ENCODE measurements at places on chromosomes 3 and 15.

DNA sequence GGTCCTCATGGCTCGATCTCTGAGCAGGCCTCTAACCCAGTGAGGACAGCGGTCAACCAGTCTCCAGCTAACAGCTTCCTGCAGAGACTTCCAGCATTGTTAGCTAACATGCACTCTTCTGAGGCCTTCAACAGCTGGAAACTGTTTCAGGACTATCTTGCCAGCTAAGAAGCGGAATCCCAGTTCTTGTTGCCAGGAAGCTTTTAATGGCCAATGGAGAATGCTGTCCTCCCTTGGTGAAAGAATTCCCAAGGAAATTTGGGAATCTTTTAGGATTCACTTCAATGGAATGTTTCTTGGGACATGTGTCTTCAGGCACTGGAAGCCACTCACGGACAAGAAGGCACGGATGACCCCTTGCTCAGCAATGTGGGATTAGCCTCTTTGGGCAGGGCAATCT, 91.7 kb downstream of the CEMIP start:
- no peak for DNase-seq

DNA sequence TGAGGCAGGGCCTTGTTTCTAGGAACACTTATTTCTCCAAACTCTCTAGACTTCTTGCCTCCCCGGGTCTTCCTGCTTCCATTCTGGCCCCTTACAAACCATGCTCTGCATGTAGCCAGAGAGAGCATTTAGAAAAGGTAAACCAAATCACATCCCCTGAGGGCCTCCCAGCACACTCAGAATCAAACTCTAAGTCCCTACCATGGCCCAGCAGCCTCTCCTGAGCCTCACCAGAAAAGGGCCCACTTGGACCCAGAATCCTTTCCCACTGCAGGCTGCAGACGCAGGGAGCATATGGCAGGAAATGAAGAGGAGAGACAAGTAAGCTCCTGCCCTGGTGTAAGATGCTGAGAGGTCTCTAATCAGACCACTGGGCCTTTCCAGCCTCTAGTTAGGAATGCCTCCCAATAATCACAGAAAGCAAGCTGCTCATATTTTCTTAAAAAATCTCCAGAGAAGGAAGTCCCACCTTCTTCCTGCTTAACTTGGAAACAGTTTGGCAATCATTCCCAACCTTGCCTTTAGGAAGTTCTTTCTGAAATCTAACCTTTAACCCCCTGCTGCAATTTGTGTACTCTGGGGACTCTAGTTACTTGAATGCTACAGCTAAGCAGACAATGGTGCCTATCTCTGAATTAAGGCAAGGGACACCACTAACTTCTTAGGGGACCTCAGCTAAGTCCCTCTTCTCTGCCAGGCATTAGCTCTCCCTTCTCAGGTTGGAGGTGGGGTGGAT, 4.2 kb downstream of the AMOTL2 start:
- DNase-seq = no peak

DNA sequence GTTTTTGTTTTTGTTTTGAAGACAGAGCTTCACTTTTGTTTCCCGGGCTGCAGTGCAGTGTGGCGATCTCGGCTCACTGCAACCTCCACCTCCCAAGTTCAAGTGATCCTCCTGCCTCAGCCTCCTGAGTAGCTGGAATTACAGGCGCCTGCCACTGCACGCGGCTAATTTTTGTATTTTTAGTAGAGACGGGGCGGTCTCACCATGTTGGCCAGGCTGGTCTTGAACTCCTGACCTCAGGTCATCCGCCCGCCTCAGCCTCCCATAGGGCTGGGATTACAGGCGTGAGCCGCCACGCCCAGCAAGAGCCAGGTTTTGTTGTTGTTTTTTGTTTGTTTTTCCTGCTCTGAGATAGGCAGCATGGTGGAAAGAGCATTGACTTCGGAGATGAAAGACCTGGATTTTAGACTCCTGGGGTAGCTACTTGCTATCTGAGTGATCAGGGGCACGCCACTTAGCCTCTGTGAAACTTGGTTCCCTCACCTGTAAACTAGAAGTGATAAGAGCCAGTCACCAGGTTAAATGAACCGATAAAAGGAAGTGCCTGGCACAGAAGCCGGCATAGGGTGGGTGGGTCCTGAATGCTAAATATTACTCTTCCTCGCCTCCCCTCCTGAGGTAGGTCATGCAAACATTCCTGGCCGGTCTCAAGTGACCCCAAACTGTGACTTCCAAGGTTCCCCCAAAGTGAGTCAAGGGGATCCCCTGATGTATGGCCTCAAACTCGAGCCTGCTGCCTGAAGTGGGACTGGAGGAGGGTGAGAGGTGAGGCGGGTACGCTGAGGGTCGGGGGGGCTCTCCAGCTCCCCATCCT, 62.9 kb upstream of the MCF2L2 start:
- no peak for DNase-seq

GRCh38 chr15:64068133-64068532, 21.8 kb upstream of the DAPK2 start:
- no peak for DNase-seq

- no peak for DNase-seq
Observed at GRCh38 chr3:176690083-176690869, 507.0 kb downstream of the TBL1XR1 start.

- DNase-seq = no peak
Observed at GRCh38 chr15:62275831-62276230, 110.7 kb upstream of the C2CD4B start.

- no peak for DNase-seq
Observed at GRCh38 chr3:14370720-14371572, 31.5 kb upstream of the SLC6A6 start.

DNA sequence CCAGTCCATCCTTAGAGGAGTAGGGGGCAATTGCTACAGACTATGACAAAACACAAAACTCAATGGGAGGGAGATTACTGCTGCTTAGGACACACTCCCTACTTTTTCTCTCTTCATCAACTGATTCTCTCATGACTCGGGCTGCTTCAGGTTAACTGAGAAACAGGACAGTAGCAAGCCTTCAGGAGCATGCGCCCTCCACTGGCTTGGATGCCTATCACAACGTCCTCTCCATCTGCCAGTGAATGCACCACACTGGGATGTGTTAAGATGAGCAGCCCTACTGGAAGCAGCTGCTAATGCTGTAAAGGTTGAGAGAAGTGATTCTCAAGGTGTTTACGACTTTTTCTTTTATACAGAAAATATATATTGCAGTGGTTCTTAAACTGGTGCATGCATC, 542.3 kb downstream of the EDEM1 start:
- no peak for DNase-seq

- no peak for DNase-seq
Observed at GRCh38 chr3:180036092-180036670, 556 bp downstream of the PEX5L start.

DNA sequence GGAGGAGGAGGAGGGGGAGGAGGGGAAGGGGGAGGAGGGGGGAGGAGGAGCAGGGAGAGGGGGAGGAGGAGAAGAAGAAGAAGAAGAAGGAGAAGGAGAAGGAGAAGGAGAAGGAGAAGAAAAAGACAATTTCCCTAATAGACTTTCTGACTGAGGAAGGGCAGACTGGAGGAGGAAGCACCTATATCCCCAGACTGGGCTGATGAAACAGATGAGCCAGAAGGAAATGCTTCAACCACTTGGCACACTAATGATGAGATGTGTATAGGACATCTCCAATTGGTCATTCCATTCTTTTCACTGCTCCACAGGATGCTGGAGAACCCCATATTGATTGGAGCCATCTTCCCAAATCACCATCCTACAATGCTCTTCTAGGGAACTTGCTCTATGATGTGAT, 69.9 kb downstream of the LYZL4 start:
- no peak for DNase-seq

- no peak for DNase-seq
Observed at GRCh38 chr15:94927003-94927402, 695.6 kb downstream of the MCTP2 start.

GRCh38 chr15:100775581-100776185, 103.9 kb upstream of the ALDH1A3 start:
- DNase-seq = no peak

GRCh38 chr15:80514071-80514780, 110.0 kb downstream of the ARNT2 start:
- DNase-seq = no peak

DNA sequence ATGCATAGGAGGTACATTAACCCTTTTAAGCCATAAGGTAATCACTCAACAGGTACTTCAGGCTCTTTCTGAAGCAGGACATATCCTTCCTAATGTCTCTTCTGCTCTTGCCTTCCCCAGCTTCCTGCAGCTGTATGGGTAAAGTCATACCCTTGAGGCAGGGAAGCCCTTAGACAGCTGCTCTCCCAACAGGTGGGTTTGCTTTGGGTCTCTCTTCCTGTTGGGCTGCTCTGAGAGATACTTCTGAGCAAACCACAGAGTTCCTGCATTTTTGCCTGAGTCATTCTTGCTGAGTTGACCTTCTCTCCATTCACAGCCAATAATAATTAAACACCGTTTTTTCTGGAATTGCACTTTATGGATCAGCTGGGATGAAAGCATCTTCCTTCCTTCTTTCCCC, 2.0 kb upstream of the TRAT1 start:
- no peak for DNase-seq

DNA sequence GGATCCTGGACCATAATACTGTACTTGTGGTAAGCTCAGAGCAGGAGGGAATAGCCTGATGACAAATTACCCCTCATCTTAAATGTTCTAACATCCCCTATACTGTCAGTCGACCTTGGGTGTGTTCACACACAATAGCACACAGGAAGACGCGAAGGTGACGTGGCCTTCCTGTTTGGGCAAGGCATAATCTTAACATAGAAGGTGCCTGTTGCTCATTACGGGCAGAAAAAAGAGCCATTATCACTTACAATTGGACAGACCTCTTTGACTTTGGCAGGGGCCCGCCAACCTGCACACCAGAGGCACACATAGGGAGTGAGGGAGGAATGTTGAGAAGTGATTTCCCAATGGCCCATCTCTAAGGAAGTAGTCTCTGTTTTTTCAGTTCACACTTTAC, 144.2 kb downstream of the ANO10 start:
- DNase-seq = no peak

- DNase-seq = no peak
Observed at GRCh38 chr3:142782616-142783015, 58.8 kb downstream of the TRPC1 start.

DNA sequence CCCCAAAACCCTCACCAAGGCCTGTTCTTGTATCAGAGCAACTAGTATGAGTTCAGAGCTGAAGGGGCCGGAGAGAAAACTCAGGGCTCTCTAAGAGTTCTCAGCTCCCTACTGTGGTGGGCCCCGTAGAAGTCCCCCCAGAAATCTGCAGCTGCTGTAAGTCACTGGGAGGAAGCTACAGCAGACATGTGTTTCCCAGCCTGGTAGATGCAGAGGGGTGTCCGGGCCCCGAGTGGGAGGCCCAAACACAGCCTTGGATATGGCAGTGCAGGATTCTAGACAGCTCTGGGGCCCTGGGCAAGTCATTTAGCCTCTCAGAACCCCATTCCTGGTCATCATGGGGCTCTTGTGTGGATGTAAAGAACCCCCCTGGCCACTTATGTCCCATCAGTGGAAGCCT, 39.2 kb upstream of the CSPG4 start:
- no peak for DNase-seq

DNA sequence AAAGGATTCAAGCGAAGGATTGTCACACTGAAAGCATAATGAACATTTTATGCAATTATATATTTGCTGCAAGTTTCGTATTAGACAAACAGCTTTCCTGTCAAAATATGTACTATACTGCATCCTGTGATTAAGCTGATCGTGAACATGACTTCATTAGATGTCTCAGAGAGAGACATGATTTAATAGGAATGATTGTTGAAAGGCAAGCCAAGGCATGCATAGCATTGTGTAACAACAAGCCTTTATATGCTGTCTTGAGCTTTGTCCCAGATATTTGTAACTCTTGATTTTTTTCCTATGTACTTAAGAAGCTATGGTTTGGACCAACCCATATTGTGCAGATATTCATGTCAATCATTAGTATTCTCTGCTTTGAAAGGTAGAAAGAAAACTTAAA, 309.1 kb downstream of the KCNH8 start:
- no peak for DNase-seq

- DNase-seq = no peak
Observed at GRCh38 chr3:50478051-50478450, 25.4 kb downstream of the CACNA2D2 start.

GRCh38 chr3:17190353-17191078, 305.8 kb downstream of the PLCL2 start:
- DNase-seq = no peak

GRCh38 chr3:150931745-150932144, 26.5 kb upstream of the MINDY4B start:
- no peak for DNase-seq

DNA sequence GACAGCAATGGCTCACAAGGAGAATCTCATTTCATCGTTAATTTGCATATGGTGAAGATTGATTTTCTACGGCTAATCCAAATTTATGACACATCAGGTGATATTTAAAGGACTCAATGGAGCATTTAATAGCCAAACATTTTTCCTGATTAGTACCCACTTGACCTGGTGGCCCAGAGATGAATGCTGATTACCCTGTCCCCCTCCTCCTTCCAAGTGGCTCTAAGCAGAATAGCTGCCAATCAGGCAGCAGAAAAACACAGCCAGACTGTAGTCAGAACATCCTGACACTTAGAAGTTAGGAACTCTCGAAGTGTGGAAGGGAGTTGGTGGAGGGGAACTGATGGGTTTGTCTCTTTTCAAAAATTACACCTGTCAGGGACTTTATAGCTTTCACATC, 302.5 kb downstream of the ZNF621 start:
- DNase-seq = no peak

GRCh38 chr3:74000725-74001124, 376.0 kb upstream of the PDZRN3 start:
- no peak for DNase-seq

- no peak for DNase-seq
Observed at GRCh38 chr3:127744875-127745274, 72.1 kb downstream of the ABTB1 start.

GRCh38 chr15:33293713-33294334, 16.9 kb upstream of the RYR3 start:
- DNase-seq = no peak

GRCh38 chr15:87582169-87582568, 674.4 kb downstream of the NTRK3 start:
- no peak for DNase-seq

GRCh38 chr3:49362561-49362960, 4.4 kb upstream of the GPX1 start:
- no peak for DNase-seq

DNA sequence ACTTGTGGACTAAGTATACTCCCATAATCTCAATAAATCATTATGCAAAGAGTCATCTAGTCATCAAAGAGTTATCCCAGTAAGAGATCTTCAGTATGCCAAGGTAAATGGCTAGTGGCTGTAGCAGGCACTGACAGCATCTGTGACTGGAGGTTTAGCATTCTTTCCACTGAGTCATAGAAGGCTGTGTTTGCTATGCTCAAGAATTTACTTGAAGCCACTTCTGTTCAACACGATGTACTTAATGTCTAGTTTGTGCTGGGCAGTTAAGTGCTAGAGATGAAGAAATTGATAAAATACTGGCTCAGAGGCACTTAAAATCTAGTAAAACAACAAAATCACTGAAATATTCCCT, 13.0 kb downstream of the ZBED2 start:
- DNase-seq = no peak

GRCh38 chr15:57607570-57608000, 15.9 kb downstream of the MYZAP start:
- DNase-seq = no peak

GRCh38 chr3:45479621-45480035, 91.3 kb downstream of the LARS2 start:
- DNase-seq = no peak

Data from DMS79 (cell line).